ENCODE measurements at places on chromosomes 13 and 19. TPM values are rescaled to one million over a fixed set of nuclear protein-coding genes. Genes with fewer than 3 reads are reported as not detected.

GRCh38 chr13:46097015-46097414 lies 7.8 kb downstream of the CPB2 start:
- no peaks in the 10 kb centered on the region for H3K27me3 ChIP-seq
- H3K4me3 ChIP-seq, result no peak overlapping the region
- no peak for DNase-seq
- H3K36me3 ChIP-seq, result no peaks in the 10 kb centered on the region
- no peak overlapping the region for H3K27ac ChIP-seq

HCN2 gene
- total RNA-seq, result not detected

- H3K27me3 ChIP-seq, result no peaks in the 10 kb centered on the region
- no peak overlapping the region for H3K27ac ChIP-seq
- no peaks in the 10 kb centered on the region for H3K4me1 ChIP-seq
- H3K4me3 ChIP-seq, result no peak overlapping the region
Observed at GRCh38 chr19:34881982-34882381, 44.7 kb upstream of the ZNF30 start.

DNA sequence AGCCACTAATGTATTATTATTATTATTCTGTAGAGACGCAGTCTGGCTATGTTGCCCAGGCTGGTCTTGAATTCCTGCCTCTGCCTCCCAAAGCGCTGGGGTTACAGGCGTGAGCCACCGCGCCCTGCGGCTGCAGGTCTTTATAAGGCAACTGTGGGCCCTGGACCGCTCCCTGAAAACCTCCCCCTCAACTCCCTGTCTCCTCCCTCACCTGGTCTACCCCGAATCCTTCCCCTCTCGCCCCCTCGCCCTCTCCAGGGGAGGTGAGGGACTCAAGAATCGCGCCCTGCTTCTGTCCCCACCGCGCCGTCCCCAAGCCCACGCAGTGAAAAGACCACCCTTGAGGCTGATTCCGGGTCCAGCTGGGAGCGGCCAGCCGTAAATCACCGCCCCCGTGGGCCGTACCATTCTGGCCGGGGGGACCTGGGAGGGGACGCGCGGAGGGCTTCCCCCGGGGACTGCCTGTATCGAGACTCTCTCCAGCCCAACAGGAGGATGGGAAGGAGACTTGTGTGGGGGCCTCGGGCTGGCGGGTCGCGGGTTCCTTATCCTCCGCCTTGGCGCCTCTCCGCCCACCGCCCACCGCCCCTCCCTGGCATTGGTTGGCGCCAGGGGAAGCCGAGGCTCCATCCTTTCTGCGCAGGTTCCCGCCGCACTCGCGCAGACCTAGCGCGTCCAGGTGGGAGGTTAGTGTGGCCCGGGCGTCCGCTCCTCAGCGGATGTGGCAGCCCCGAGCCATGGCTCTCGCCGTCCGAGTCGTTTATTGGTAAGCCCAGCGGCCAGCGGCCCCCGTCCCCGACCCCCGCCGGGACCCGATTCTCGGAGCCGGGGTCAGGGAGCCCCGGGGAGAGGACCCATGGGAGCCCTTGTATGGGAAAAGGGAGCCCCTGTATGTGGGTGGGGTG lies at the start of gene SELENOW:
SELENOW (plus strand) TSS at position 655 of the 905 bp plus-strand sequence; CDS start at position 738, 83 bp downstream.
- peak; percentile 80 for DNase-seq
- H3K4me1 ChIP-seq, result peaks cover 51% of the 10 kb centered on the region
- H3K27ac ChIP-seq, result peak within 1 kb of the TSS; percentile 95
- no peaks in the 10 kb centered on the region for H3K27me3 ChIP-seq

DNA sequence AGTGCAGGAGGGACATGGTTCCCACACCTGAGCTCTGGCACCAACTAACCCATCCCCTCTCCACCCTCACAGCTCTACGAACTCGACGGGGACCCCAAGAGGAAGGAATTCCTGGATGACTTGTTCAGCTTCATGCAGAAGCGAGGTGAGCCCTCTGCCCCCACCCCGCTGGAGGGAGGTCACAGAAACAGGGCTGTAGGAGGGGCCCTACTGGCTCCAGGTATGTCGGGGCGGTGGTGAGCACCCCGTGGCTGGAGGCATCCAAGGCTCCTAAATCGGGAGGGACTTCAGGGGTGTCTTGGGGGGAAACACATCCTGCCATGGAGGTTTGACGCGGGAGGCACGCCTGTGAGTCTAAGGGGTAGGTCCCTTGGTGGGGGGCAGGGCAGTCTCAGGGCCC lies 24.1 kb upstream of the WDR18 start:
- no peak for DNase-seq
- H3K27ac ChIP-seq, result no peak overlapping the region
- H3K4me3 ChIP-seq, result no peak overlapping the region
- no peaks in the 10 kb centered on the region for H3K27me3 ChIP-seq
- H3K4me1 ChIP-seq, result peaks cover 19% of the 10 kb centered on the region
- H3K36me3 ChIP-seq, result no peaks in the 10 kb centered on the region
